A172 (cell line): ENCODE measurements at places on chromosomes 12 and 14.

DNA sequence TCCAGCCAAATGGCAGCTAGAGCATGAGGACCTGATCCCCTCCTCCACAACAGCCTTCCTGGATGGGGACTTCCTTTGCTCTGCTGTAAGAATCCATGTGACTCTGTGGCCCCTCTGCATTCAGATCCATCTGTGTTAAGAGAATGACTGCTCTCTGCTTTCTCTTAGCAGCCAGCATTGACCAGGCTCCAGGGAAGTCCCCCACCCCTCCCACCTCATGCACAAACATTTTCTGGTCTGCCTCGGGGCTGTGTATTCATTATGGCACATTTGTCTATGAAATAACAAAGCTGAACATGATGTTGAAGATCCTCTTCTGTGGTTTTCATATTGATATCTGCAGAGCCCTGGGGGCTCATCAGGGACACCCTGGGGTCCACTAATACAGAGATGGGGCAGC is 201.7 kb downstream of the NUAK1 start:
- no peak for DNase-seq

- DNase-seq, result peak; percentile 95
These were observed 34.3 kb upstream of the TTC7B start for GRCh38 chr14:90850487-90850886.

DNA sequence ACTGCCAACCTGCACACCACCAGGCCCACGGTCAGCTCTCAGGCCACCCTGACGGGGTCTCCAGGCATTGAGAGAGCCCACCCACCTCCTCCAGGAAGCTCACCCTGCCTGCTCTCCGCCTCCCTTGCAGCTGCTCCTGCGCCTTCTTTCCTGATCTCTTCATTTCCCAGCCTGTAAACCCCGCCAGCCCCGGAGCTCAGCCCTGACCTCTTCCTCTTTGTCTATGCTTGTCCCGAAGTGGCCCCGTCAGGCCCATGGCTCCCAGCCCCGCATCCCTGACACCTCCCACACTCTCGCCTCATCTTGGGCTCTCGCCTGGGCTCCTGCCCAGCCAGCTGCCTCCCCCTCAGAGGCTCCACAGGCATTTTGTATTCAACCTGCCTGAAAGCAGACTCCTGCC is 139.3 kb downstream of the CALM1 start:
- DNase-seq, result no peak

DNA sequence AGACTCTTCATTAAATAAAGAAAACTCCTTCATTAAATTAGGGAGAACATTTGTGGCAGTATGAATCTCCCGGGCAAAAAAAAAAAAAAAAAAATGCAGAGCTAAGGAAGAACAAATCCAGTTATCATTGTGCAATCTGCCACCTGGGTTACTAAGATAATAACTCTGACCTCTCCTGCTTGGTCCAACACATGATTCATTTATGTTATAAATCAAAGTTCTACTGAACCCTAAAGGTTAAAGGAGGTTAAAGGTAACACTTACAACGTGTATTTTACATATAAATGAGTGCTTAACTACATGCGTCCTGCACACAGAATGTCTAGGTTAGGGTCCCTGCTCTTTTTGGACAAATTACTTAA is 4.2 kb downstream of the TGFB3 start:
- DNase-seq, result no peak

DNA sequence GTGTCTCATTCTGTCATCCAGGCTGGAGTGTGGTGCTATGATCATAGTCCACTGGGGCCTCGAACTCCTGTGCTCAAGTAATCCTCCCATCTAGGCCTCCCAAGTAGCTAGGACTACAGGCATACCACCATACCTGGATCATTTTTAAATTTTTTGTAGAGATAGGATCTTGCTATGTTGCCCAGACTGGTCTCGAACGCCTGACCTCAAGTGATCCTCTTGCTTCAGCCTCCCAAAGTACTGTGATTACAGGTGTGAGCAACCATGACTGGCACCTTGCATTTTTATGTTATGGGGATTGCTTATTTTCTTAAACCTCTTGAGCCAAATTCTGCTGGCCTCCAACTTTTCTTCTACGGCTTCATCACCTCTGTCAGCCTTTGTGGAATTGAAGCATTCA is 26.9 kb downstream of the PRORP start:
- DNase-seq, result no peak

- no peak for DNase-seq
These were observed 400.9 kb upstream of the CCDC196 start for GRCh38 chr14:66085224-66085623.

DNA sequence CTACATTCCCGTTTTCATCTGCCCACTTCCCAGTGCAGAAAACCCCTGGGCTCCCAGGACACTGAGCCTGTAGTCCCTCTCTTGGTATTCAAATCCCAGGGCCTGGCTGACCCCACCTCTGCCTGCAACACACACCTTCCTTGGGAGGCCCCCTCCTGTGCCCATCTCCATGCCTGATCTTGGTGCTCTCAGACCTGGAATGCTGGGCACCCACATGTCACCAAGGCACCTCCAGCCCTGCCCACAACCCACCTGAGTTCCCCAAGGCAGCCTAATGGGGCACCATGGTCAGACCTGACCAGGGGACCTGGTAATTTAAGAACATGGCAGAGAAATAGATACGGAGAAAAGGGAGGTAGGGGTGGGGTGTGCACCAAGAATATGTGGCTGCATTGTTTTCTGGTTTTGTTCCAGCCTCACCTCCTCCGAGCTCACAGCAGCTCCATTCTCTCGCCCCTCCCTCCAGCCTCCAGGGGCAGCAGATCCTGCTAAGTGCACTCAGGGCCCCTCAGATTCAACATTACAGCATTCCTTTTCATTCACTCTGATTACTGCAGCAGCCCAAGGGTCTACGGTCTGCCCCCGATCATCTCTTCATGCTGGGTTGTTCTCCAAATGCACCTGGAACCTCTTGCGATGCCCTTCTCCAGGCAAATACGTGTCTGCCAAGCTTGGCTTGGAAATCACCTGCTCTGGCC is 9.2 kb upstream of the HSP90AA1 start:
- DNase-seq, result no peak

DNA sequence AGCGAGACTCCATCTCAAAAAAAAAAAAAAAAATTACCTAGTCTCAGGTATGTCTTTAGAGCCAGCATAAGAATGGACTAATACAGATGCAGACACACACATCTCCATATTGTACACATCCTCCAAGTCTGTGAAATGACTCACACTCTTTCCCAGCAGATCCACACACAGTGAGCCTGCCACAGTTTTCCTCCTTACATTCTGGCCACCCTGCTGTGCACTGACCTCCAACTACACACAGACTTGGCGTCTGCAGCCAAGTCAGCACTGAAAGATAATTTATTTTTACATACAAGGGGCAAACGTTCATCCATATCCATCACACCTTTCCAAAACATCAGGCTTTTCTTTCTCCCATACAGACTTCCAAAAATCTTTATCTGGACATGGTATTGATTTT is 115.9 kb downstream of the SLC25A21 start:
- DNase-seq, result peak; percentile 64

GRCh38 chr12:112537710-112538396 is 119.1 kb downstream of the PTPN11 start:
- DNase-seq, result peak; percentile 82

GRCh38 chr14:103563844-103564505 is 1.2 kb downstream of the COA8 start:
- DNase-seq, result no peak

DNA sequence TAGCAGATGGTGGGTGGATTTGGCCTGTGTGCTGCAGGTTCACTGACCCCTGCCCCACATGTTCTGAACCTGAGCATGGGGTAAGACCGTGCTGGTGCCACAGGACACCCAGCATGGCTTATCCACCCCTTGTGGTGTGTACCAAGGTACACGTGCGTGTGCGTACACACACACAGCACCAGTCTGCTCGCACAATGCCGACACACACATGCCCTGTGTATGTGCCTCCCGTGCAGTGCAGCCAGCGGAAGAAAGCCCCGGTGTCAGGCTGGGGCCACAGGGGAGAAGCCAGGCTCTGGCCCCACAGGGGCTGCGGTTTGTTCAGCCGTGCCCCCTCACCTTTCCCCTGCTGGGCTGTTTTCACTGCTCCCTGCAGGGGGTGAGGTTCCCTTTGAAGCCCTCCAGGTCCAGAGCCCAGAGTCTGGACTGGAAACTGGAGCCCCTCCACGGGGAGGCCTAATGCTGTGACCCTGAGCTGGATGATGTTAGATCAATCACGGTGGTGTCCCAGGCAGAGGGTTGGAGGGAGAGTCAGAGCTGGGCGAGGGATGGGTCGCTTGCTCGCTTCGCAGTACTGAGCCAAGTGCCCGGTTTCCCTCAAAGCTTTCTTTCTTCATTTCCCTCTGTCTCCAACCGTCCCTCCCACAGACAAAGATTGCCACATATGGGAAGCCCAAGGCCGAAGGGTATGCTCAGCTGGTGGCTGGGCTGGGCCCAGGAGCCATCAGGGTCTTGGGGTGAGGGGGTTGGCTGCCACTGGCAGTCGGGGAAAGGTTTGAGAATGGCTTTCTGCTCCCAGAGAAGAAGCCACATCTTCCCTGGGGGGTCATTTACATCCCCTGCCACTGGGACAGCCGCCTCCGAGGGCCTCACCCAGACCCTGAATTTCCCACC is 6.2 kb downstream of the DTX1 start:
- no peak for DNase-seq

- no peak for DNase-seq
These were observed 120.3 kb upstream of the NEDD1 start for GRCh38 chr12:96786791-96787190.

GRCh38 chr12:48197549-48197970 is 5.5 kb downstream of the OR10AD1 start:
- DNase-seq, result no peak

DNA sequence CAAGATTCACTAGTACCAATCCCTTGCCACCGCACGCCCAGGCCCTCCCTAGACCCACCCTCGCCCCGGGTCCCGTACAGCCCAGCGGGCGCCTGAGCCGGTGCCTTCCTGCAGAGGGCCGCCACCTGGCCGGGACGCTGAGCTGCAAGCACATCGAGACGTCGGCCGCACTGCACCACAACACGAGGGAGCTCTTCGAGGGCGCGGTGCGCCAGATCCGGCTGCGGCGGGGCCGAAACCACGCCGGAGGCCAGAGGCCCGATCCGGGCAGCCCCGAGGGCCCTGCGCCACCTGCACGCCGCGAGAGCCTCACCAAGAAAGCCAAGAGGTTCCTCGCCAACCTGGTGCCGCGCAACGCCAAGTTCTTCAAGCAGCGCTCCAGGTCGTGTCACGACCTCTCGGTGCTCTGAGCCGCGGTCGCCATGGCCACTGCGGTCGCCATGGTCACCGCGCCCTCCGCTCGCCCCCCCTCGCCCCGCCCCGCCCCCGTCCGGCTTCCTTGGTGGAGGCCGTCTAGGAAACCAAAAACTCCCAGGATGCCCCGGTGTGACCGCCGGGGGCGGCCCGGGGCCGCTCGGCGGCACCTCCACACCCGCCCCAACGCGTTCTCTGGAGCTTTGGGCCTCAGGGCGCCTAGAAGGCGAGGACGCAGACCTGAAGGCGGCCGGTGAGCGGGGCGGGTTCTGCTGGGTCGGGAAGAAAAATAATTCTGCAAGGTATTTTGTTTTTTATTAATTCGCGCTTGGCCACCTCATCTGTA is 3.7 kb downstream of the REM2 start:
- no peak for DNase-seq

DNA sequence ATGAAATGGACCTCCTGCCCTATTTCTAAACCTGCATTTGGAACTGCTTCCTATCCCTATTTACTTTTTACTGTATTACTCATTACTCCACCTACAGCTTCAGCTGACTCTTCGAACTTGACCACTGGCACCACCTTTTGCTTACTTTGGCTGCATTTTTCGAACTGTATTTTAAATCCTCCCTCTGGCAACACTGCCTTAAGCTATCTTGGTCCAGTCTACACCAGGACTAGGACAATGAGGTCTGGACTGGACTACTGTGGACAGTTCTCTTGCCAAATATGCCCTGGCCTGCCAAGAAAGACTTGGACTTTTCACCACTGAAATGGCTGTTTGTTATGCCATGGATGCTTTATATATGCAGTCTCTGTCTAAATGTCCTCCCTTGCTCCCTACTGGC is 328.1 kb downstream of the BTG1 start:
- no peak for DNase-seq

GRCh38 chr12:7160183-7160582 is 29.3 kb upstream of the PEX5 start:
- no peak for DNase-seq

GRCh38 chr12:11524446-11524845 is 125.0 kb upstream of the ETV6 start:
- DNase-seq, result no peak

GRCh38 chr12:3329361-3329760 is 161.6 kb upstream of the PRMT8 start:
- DNase-seq, result no peak

DNA sequence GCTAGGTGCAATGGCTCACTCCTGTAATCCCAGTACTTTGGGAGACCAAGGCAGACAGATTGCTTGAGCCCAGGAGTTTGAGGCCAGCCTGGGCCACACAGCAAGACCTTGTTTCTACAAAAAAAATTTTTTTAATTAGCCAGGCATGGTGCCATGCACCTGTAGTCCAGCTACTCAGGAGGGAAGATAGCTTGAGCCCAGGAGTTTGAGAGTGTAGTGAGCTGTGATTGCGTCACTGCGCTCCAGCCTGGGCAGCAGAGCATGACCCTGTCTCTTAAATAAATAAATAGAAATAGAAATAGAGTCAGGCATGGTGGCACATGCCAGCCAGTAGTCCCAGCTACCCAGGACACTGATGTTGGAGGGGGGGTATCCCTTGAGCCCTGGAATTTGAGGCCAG is 36.7 kb upstream of the CLIP1 start:
- DNase-seq, result no peak

DNA sequence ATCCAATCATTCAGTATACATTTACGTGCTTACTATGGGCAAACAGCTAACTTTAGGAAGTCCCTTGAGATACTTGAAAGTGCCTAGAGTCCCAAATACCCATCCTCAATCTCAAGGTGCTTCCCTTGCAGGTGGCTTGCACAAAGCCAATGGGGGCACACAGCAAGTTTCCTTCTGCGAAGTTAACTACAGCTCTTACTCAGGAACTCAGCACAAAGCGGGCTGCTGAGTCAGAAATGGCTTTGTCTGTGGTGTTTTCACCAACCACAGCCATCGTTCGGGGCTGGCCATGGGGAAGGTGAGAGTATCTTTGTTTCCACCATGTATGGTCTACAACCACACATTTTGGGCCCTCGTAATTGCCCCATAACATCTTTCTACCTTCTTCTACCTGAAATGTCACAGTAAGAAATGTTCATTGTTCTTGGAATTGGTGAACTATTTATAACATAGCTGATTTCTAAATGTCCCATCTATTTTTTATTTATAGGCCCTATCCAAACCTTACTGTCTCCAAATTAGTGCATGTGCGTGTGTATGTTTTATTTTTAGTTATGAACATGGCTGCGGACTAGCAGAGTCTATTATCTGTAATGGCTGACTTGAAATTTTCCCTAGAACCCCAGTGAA is 13.9 kb downstream of the MFAP5 start:
- no peak for DNase-seq

GRCh38 chr14:55412676-55413075 is 1.0 kb upstream of the ATG14 start:
- DNase-seq, result peak; percentile 40

DNA sequence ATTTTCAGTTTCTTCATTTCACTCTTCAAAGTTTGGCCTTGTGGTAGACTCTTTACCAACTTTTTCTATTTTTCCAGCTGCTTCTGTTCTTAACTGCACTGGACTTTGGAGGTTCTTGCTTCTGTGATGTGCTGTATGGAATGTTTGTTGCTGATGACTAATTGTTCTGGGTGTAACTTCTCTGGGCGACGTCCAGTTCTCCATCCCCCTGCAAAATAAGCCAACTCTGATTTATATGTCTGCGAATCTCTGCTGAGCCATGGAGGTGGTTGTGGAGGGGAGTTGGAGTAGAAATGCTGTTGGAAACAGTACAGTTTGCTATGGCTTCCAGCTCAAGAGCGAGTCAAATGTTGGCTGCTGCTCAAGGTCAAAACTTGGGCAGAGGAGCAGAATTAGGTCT is 113.9 kb upstream of the DYRK2 start:
- DNase-seq, result peak; percentile 86
